ENCODE measurements at places on chromosomes 11 and 22.

GRCh38 chr11:120690406-120690805 lies 178.9 kb downstream of the GRIK4 start:
- no peak for DNase-seq

DNA sequence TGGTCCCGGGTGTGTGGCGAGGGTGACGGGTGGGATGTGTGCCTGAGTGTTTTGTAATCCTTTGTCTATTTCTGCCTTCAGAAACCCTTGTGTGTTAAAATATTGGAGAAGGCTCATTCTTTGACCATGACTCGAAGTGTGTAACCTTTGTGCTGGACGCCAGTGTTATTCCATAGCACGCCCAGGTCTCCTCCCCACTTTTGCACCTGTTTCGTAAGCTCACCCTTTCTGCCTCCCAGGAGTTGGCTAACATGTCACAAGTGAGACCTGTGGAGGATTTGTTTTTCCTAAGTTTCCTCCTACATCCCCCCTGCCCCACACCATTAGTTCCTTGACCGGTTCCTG lies 382 bp downstream of the C11orf54 start:
- DNase-seq: no peak

GRCh38 chr11:61996933-61997332 lies 29.5 kb upstream of the FTH1 start:
- DNase-seq: no peak

GRCh38 chr22:46171940-46172339 lies 21.6 kb downstream of the PPARA start:
- DNase-seq: peak; percentile 81

GRCh38 chr11:29008481-29008880 lies 900.3 kb downstream of the METTL15 start:
- no peak for DNase-seq

- peak; percentile 39 for DNase-seq
These were observed 29.2 kb downstream of the GUCY1A2 start for GRCh38 chr11:106989078-106989455.

All from RPMI7951 (cell line).